ELR (cell line): ENCODE measurements at places on chromosomes 13 and 19.

DNA sequence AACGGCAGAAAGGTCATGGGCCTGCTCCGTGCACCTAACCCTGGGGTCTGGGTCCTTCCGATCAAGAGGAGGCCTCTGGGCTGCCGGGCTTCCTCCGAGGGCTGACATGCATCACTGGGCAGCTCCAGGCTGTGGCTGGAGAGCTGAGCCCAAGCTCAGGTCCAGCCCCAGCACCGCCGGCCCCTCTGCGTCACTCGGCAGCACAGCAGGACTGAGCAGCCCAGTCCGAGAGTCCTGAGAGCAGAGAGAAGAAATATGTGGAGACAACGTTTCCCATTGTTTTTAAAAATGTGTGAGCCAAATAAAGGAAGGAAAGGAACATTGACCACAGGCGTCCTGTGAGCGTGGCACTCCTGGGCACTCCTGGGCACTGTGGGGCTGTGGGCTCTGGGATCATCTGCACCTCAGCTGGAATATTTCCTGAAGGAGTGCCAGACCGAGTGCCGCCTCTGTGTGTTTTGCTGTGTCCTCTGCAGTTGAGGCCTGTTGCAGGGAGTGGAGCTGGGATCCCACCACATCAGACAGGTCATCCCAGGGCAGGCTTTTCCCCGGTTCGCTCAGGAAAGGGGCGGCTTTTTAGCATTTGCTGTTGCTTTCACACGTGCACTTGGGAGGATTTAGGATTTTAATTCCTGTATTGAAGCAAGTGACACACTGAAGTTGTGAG, 37.8 kb upstream of the TFDP1 start:
- no peak for DNase-seq

DNA sequence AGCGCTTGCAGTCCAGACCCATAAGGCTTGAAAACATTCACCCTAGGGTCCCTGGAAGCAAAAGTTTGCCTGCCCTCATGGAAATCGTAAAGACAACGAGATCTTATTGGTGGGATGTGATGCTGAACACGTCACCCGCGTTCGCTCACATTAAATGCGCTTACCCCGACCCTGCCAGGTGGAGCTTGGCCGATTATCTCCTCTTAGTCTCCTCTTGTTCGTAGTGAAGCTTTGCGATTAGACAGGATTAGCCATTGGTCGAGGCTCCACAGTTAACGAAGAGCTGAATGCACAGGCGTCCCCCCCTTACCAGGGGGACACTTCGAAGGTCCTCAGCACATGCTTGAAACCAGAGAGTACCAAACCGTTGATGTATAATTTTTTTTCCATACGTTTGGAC, 16.0 kb upstream of the KDM4B start:
- no peak for DNase-seq

- DNase-seq, result no peak
Observed at GRCh38 chr19:42054205-42054604, 15.8 kb downstream of the GRIK5 start.

- DNase-seq, result peak; percentile 93
Observed at GRCh38 chr19:48724796-48725753, 5.5 kb upstream of the MAMSTR start.

DNA sequence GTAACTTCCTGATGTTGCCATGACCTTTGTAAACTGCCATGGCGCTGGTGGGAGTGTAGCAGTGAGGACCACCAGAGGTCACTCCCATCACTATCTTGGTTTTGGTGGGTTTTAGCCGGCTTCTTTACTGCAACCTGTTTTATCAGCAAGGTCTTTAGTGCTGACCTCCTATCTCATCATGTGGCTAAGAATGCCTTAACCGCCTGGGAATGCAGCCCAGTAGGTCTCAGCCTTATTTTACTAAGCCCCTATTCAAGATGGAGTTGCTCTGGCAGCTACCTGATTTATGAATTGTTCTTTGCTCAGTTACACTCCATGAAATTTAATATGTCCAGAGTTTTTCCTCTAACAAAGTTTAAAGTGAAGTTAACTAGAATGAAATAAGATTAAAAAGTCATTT, 4.6 kb upstream of the EPS15L1 start:
- no peak for DNase-seq

- no peak for DNase-seq
Observed at GRCh38 chr19:34328982-34329381, 36.0 kb upstream of the GPI start.

DNA sequence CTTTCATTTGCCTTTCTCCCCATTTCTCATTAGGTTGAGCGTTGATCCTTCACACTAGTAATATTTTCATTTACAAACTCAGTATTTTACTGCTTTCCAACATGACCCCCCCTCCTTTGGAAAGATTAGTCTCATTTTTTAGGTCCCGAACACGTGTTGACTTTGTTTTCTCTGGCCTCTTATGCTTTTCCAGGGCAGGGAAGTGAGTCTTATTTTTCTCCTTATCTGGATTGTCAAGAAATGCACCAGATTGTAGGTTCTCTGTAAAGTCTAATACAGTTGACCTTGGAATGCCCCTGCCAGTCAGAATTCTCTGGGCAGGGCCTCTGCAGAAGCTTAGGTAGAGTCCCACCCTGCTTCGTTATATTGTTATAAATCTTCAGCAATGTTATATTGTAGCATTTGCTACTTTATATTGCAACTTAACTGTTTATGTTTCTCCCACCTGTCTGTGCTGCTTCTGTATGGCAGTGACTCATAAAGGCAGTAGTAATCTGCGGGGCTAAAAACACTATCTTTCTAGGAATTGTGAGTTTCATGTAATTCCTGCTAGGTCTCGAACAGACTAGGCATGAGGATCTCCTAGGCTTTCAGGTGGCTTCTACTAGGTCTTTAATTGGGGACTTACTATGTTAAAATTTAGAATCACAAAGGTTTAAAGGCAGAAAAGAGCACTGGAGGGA, 2.0 kb downstream of the TDRD3 start:
- DNase-seq, result peak; percentile 16

DNA sequence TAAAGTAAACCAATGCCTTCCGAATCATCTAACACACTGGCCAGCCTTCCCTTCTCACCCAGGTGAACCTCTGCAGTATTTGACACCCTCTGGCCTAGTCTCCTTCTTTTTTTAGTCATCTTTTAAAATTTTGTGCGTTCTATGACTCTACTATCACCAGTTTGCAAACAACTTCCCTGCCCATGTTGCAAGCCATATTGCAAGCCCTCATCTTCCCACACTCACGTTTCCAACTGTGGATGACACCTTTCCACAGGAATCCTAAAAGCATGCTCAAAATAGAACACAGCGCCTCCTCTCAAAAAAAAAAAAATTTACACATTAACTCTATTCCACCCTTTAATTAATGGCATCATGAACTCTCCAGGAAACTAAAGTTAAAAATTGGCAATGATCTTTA, 440.1 kb downstream of the EFNB2 start:
- DNase-seq, result no peak

DNA sequence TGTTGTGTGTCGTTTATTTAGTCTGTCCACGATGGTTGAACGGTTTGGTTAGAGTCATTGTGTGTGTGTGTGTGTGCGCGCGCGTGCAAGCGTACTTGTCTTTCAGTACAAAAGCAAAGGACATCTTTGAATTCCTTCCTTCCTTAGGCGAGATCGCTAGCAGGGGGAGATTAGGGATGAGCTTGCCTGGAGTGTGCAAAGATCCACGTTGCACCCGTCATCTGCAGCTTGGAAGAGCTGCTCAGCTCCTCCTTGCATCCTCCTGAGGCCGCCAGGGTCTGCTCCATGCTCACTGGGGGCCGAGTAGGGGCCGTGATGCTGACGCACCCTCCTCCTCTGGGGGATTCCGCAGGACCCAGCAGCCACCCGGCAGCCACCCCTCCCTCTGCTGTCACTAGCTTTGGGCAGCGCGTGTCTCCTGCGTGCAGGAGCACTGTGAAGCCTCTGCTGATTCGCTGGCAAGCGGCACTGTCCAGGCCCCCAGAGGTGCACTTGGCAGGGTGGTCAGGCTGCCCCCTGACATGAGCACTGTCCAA, 137.3 kb downstream of the KDM4B start:
- no peak for DNase-seq

- DNase-seq, result no peak
Observed at GRCh38 chr13:43030548-43030947, 7.2 kb downstream of the DNAJC15 start.

GRCh38 chr19:5170329-5170745, 170.3 kb downstream of the PTPRS start:
- peak; percentile 22 for DNase-seq

DNA sequence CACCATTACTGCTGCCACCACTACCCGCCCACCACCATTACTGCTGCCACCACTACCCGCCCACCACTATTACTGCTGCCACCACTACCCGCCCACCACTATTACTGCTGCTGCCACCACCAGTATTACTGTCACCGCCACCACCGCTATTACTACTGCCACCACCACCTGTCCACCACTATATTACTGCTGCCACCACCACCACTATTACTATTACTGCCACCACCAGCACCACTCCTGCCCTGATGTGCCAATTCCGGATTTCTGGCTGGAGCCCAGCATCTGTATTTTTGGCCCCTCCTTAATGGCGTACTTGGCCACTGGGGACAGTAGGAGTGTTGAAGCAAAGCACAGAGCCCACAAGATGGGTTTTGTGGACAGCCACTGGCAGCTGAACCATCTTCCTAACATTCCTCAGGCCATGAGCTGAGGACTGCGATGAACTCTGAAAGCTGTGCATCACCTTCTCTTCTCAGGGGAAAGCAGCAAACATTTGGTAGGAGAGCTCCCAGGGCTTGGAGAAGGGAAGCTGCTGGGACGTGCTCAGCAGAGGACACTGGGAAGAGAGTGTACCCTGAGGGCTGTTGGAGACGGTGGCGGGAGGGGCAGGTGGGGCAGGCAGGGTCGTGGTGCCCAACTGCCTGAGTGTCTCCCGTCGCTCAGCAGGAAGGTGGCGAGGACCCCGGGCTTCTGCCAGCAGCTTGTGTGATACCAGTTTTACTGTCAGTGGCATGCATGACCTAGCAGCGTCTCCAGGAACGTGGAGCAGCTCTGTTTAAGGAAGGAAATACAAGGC, 23.0 kb downstream of the CUL4A start:
- DNase-seq, result no peak

- DNase-seq, result peak; percentile 74
Observed at GRCh38 chr19:2274931-2275535, 6.9 kb downstream of the PEAK3 start.

DNA sequence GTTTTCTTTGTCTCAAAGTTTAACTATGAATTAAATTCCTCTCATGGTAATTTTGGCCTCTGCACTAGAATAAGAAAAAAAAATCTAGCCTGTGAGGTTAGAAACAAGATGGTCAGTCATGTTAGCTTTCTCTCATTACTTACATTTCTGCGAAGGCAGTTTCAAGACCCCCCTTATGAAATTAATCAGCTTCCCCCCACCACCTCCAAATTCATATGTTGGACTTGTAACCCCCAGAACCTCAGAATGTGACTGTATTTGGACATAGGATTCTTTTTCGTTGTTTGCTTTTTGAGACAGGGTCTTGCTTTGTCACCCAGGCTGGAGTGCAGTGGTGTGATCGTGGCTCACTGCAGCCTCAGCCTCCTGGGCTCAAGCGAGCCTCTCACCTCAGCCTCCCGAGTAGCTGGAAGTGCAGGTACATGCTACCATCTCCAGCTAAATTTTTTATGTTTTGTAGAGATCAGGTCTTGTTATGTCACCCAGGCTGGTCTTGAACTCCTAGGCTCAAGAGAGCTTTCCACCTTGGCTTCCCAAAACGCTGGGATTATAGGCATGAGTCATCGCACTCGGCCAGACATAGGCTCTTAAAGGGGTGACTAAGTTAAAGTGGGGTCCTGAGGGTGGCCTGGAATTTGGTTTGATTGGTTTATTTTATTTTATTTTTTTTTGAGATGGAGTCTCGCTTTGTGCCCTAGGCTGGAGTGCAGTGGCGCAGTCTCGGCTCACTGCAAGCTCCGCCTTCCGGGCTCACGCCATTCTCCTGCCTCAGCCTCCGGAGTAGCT, 1.4 kb downstream of the PLA2G4C start:
- DNase-seq, result no peak

- peak; percentile 17 for DNase-seq
Observed at GRCh38 chr13:64305246-64305645, 2889.6 kb upstream of the PCDH20 start.

DNA sequence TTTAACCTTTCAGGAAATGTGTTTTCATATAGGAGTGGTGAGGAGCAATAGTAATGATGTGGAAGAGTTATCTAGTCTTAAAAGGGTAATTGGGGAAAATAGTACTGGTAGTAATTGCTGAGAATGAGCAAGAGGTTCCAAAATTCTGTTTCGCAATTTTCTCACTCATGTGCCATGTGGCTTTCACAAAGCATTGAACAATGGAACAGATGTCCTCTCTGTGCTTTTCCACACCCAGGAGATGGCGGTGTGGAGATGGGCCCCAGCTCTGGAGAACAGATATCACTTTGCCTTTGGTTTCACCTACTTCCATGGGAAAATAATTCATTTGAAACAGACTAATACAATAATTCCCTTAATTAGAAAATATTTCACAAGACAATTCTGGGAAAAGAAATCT, 170.0 kb upstream of the SLC10A2 start:
- DNase-seq, result no peak

GRCh38 chr19:40403262-40403984, 9.8 kb downstream of the PRX start:
- DNase-seq, result peak; percentile 92

GRCh38 chr19:17775245-17775927, 19.6 kb upstream of the B3GNT3 start:
- peak; percentile 72 for DNase-seq

GRCh38 chr13:22862478-22862877, 318.3 kb upstream of the SGCG start:
- no peak for DNase-seq

DNA sequence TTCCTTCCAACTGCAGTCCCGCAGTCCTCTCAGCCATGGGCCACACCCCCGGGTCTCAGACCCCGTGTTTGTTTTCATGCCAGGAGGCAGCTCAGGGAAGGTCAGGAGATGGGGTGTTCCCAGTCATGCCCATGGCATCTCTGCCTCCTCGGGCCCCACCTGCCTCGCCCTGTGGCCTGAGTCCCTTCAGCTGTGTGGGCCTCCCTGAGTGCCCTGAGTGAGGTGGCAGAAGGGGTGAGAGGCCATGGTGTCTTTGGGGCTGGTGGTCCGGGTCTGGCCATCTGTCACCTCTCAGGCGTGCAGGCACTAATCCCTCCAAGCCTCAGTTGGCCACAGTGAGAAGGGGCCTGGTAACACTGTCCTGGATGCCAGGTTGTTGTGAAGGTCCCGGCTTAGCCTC, 10.9 kb upstream of the KDM4B start:
- no peak for DNase-seq

GRCh38 chr13:109694972-109695371, 91.4 kb downstream of the IRS2 start:
- DNase-seq, result no peak

GRCh38 chr19:511101-511851, 4.0 kb downstream of the TPGS1 start:
- DNase-seq, result no peak

GRCh38 chr13:50550151-50550550, 293.3 kb downstream of the DLEU7 start:
- no peak for DNase-seq

GRCh38 chr13:19818223-19818842, 35.6 kb upstream of the PSPC1 start:
- peak; percentile 20 for DNase-seq
